ENCODE measurements at places on chromosomes 7 and 10. TPM values are rescaled to one million over a fixed set of nuclear protein-coding genes. Genes with fewer than 3 reads are reported as not detected.

DNA sequence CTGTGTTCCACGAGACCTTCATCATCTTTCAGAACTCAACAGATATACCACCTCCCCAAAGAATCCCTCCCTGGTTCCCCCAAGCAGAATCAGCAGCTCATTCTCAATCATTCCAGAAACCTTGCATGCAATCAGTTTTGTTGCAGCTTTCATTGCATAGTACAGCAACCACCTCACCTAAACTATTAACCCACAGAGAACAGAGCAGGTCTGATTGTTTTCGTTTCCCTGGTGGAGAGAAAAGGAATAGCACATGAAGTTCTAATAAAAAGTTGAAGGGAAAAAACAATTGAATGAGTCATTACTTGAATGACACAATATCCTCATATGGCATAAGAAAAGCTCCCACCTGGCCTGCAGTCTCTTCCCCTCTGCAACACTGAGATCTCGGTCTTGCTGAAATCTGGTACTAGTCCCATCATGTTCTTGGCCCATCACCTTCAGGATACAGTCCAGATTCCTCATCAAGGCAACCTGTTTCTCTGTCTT, 147.1 kb upstream of the GDF10 start:
- DNase-seq, result no peak

Gene PIK3AP1
- 40.0 TPM for total RNA-seq

Gene GATAD1
- 51.0 TPM for total RNA-seq

DNA sequence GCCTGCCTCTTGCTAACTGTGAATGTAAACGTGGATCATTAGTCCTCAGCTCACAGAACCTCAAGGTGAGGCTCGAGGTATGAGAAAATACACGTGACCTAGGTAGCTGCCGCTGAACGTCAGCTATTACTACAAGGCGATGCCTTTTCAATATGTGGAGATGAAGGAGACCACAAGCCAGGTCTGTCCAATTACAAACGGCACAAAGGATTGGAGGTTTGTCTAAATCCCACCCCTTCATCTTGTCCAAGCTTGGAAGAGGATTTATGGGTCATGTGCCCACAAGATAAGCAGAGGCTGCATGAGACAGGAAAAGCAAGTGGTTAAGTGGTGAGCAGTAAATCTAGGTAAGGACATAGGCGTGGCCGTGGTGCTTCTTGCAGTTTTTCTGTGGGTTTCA, 3.4 kb downstream of the H2BK1 start:
- no peak for DNase-seq

Gene EVX1
- total RNA-seq, result not detected

Gene TRPV5
- 0.13 TPM for total RNA-seq

All from progenitor cell of endocrine pancreas (in vitro differentiated cells).